Cortex of kidney (tissue), 1 donor: ENCODE measurements at places on chromosomes 12 and 14.

GRCh38 chr12:58764100-58764953, 156.0 kb downstream of the LRIG3 start:
- no peak for DNase-seq

GRCh38 chr14:103103461-103104388, 9.2 kb downstream of the EXOC3L4 start:
- DNase-seq, result no peak

DNA sequence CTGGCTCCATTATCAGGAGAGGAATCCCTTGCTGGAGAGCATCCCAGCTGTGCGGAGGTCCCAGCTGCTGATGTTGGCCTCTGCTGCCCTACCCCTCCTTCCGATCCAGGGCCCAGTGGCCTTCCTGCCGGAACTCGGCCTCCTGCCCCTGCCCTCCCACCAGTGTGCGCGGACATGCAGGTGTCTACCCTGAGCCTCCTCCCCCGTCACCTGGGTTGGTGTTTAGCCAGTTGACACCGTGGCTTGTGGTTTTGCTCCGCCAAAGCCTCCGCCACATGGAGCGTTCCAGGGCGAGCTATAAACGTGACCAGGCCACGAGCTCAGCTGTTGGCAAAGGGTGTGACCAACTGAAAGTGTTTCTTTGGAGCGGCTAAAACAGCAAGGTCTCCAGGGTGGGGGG, 1104.3 kb downstream of the BCL11B start:
- no peak for DNase-seq

GRCh38 chr14:21258005-21258888, 11.0 kb downstream of the HNRNPC start:
- no peak for DNase-seq

DNA sequence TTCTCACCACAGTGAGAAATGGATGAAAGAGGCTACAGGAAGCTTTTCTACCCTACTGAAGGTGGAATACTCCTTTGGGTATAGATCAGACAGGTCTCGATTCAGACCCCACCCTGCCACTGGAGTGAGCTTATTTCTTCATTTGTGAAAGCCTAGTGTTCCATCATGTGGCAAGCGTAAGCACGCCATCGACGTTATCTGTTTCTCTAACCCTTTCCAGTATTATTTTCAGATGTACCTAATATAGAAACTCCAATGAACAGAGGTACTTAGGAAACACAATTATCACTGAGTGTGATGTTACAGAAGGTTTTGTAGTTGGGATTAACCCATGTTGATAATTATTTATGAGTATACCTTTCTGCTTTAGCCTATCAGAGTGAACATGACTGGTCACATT, 12.4 kb downstream of the PEBP1 start:
- no peak for DNase-seq

- no peak for DNase-seq
Measured at GRCh38 chr12:1077036-1077803, 86.2 kb downstream of the ERC1 start.

GRCh38 chr14:99199846-99200653, 71.9 kb downstream of the BCL11B start:
- no peak for DNase-seq

DNA sequence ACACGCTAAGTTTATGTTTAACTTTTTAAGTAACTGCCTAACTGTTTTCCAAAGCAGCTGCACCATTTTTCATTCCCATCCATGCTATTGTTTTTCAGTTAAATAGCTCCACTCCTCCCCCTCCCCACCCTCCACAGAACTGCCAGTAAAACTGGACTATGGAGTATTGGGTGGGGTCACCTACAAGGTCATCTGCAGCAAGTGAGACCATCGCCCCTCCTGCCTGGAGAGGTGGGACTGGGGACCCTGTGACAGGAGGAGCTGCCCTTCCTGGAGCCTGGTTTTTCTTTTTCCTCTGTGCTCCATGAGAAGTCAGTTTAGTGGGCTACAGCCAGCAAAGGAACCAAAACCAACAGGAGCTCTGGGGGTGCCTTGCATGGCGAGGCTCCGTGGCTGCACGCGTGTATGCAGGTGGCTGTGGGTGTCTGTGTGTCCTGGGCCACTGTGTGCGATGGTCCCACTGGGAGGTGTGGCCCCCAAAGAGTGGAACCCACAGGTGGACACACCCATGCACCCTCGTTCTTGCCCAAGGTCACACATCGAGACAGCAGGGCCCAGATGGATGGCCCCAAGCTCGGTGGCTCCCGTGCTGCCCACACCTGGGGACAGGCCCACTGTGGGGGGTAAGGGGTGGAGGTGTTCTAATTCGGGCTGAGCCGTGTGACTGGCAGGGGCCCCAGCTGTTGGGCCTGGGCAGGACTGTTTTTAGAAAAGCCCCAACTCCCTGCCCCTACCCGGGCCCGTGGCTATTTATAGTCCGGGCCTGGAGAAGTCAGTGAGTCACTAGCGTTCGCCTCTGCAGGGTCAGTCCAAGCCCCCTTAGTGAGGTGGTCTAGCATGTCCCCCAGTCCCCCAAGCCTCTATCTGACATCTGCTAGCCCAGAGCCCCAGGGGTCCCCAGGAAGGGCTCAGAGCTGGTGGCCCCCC, 2.3 kb upstream of the ADSS1 start:
- no peak for DNase-seq

GRCh38 chr14:106556665-106557289, 1030.4 kb downstream of the TMEM121 start:
- no peak for DNase-seq

DNA sequence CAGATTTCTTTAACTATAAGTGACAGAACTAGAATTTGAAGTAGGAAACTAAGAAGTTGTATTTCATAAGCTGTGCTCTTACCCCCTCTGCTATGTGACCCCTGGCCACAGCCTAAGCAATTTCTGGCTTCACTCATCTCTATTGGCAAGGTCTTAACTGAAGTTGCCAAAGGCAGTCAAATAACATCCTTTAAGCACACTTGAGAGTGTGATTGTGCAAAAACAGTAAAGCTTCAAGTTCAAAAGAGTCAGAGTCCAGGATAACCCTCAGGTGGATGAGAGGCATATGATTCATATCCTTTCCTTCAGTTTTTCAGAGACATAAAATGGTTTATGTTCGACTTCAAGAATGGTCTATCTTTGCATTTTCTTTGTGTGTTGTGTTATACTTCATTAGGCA, 45.2 kb downstream of the GRIP1 start:
- DNase-seq, result no peak

GRCh38 chr12:25421651-25422167, 131.4 kb downstream of the LMNTD1 start:
- no peak for DNase-seq

DNA sequence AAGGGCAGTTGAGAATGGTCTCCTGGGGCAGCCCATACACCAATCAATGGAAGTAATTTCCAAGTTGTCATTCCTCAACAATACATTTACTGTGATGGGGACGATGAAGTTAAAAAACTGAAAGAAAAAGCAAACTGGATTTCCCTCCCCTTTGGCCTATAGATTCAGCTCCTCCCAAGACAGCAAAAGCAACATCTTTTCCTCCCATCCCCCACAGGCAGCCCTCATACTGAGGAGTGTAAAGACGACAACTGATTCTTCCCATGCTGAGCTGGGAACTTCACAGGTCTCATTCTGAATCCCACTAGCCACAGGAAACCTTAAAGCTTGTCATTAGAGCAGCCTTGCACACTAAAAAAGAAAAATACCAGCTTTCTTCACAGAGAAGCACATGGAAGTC, 48.5 kb downstream of the PITPNM2 start:
- DNase-seq, result no peak

DNA sequence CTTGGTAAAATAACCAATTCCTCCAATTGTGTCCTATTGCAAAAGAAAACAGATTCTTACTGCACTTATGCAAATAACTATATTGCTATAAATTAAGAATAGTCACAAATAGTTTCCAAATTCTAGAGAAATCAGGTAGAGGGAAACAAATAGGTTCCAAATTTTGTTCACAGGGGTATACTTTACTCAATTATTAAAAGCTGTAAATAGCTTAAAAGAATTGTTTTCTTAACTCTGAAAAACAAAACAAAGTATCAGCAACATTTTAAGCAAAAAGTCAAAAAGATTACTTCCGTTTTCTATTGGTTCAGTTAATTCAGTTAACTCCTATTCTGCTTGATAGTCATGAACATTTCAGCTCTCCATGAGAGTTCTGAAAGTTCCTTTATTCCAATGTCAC, 85.6 kb upstream of the PPP4R3A start:
- no peak for DNase-seq

DNA sequence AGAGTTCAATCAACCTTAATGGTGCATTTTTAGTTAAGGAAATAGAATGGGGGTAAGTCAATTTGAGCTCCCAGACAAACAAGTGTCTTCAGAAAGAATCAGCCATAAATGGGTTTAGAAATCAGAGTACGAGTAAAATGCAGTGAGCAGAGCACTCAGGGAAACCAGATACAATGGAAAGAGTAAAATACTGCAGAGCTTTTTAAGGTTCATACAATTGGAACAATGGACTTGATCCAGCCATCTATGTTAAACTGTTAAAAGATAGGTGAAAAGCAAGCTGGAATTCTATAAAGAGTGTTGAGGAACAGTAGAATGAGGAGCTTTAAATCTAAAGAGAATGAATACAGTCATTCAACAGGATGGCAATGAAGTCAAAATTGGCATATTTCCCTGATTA, 23.8 kb upstream of the PCNX4 start:
- DNase-seq, result no peak

- DNase-seq, result no peak
Measured at GRCh38 chr12:102824218-102824835, 92.7 kb downstream of the PAH start.

GRCh38 chr12:93244514-93245077, 133.1 kb upstream of the NUDT4 start:
- no peak for DNase-seq

- no peak for DNase-seq
Measured at GRCh38 chr14:58455593-58456265, 28.2 kb downstream of the KIAA0586 start.

DNA sequence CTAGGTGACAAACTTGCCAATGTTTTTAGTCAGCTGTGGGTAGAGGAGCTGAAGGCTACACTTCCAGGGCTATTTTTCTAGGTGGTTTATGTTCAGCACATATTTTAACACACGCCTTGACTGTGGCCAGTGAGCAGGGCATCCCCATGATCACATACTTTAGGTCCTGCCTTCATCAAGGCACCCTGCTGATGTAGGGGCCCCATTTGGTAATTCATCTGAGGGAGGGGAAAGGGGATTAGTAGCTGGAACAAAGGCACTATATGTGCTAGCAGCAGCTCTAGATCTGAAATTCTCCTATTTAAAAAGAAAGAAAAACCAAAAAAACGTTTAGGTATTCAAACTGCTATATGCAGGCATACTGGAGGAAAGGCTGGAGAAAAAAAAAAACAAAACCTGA, 14.5 kb downstream of the EGLN3 start:
- DNase-seq, result no peak

- DNase-seq, result no peak
Measured at GRCh38 chr12:118925826-118926225, 55.5 kb upstream of the SRRM4 start.

DNA sequence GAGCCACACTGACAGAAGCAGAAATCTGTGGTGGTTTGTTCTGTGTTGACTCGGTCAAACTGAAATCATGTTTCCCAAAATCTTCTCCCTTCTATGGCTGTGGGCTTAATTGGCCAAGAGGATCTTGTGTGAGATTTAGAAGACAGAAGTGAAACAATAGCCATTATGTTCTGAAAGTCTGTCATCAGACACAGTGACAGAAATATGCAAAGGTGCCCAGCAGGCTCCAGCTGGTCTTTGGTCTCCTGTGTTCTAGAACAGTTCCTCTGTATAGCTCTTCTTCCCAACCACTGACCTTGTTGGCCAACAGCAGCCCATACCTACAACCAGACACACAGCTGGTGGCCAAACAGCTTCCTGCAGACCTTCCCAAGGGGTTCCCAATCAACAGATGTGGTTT, 25.0 kb upstream of the COCH start:
- no peak for DNase-seq

- DNase-seq, result no peak
Measured at GRCh38 chr14:52917735-52918134, 33.1 kb downstream of the FERMT2 start.

GRCh38 chr14:66099451-66099850, 386.7 kb upstream of the CCDC196 start:
- DNase-seq, result no peak

DNA sequence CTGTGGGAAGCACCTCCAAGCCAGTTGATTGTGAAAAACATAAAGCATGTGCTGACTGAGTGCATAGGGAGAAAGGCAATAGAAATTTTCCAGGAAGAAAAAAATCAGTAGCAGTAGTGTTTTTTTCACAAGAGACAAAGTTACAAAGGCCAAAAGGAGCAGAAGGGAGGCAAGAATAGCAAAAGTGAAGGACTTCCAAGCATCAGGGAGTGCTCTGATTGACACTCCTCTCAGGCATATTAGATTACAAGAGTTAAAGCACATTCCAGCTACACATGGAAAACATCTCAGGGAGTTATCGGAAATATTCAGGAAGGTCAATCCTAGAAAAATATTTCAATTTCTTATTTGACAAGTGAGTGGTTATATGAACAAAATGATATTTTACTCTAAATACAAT, 508.0 kb downstream of the MDGA2 start:
- no peak for DNase-seq

GRCh38 chr12:19222558-19222957, 93.0 kb downstream of the PLEKHA5 start:
- no peak for DNase-seq

DNA sequence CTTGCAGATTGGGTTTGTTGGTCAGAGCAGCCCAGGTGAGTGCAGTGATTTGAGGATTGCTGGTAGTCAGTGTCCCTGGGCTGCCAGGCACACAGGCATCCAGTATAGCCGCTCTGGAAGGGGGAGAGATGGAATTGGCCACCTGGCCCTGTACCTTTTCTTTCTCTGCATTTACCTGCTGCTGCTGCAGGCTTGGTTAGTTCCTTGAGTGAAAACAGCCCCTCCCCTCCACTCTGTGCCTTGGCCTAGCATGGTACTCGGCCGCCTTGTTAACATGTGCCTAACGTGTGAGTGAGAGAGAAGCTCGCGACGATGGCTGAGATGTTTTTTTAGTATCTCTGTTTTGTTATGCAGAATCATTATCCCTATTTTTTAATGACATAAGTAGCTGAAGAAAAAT, 49.3 kb upstream of the AMN start:
- DNase-seq, result no peak

DNA sequence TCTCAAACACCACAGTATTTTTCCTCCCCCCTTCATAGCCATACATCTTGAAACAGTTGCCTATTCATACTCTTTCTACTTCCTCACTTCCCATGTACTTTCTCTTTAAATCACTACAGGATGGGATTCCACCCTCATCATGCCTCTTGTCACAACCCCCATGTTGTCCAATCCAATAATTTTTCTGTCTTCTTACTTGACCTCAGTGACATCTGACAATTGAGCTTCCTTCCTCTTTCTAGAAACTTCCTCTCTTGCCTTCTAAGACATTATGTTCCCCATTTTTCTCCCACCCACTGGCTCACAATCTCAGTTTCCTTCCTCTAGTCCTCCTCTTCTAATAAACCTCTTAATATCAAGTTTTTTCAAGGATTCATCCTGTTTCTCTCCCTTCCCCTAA, 5.3 kb downstream of the C2CD5 start:
- no peak for DNase-seq

DNA sequence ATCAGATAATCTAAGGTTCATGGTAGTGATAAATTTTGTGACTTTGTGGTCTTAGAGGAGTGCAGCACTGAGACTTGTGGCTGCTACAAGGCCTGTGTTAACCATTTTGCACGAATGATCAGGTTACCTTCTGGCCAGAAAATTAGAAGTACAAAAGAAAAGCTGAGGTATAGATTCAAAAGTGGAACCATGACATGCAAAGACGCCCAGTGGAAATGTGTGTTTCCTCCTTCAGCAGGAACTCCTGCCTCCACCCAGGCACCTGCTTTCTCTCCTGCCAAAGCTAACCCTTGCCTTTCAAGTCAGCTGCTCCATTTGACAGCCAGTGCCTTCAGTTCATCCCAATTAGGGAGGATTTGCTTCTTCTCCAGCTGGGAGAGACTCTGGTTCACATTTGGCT, 10.1 kb downstream of the PDE6H start:
- DNase-seq, result no peak
